CD4-positive, alpha-beta T cell treated with Interleukin-17A for 1 hour (primary cell): ENCODE measurements at places on chromosomes 2 and 18.

DNA sequence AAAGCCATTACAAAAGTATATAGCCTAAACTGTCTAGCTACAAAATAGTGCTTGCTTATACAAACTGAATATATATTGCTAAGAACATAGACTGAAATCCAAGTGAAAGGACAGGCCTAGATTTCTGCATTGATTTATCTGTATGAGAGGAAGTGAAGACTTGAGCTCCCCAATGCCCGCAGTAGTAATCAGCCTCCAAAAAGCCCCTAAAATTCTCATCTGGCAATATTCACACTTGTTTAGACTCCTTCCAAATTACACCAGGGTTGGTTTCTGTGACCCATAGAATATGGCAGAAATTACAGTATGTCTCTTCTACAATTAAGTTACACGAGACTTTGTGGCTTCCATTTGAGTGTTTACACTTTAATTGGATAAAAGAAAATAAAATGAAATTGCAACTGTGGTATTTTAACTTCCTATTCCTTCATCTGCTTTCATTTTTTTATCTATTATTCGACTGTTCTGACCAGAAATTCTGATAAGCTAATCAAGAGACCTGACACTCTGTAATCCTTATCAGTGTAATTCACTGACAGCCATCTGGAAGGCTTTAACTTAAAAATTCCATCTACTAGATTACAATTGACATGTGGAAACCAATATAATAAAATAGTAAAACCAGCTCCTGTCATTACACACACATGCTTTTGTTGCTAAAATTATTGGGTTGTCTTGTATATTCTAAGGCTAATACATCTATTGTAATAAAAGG is 21.1 kb downstream of the ABCB11 start:
- DNase-seq: no peak

DNA sequence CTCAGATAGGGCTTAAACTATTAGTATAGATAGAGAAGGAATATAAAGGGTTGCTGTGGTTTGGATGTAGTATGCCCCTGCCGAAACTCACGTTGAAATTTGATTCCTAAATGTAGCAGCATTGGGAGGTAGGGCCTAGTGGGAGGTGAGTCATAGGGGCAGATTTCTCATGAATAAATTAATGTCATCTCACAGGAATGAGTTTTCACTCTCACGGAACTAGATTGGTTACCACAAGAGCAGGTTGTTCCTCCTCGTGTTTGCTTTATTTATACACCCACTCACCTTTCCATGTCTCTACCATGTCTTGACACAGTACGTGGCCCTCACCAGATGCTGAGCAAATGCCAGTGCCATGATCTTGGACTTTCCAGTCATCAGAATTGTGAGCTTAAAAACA is 218.2 kb downstream of the RBM43 start:
- DNase-seq: no peak

- no peak for DNase-seq
These were observed 12.5 kb upstream of the MBOAT2 start for GRCh38 chr2:9015998-9016397.

DNA sequence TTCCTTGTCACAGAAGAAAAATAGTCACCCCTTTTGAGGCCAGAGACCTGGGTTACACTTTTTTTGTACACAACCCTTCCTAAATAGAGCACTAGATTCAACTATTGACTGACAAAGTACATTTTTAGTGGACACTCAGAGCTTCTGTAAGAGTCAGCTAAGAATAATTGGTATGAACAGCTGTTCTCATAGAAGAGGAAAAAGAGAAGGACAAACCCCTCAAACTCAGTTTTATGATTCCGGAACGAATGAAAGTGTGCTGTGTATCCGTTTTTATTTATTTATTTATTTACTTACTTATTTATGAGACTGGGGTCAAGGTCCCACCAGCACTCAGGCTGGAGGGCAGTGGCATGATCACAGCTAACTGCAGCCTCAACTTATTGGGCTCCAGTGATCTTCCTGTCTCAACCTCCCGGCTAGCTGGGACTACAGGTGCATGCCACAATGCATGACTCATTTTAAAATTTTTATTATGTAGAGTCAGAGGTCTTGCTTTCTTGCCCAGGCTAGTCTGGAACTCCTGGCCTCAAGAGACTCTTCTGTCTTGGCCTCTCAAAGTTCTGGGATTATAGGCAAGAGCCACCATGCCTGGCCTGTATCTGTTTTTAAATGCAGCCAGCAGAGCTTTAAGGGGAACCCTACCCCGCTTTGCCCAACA is 36.0 kb upstream of the FZD5 start:
- DNase-seq: no peak

- no peak for DNase-seq
These were observed 555.2 kb downstream of the DCDC2C start for GRCh38 chr2:4258563-4258962.

DNA sequence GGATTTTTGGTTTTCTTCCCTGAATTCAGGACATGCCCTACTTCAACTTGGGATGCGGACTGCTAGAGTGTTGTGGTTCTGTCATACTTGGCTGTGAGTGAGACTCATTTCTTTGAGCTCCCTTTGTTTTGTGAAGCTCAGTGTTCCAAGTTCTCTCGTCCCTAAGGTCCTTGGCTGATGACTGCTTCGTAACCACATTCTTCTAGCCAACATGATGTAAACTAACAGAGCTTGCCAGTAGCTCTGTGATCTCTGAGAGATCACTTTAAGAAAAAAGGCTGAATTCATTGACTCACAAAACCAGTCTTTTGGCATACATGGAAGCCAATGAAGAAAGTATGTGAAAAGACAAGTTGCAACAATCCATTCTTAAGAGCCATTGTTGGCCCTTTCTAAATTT is 96.9 kb upstream of the MSTN start:
- no peak for DNase-seq

DNA sequence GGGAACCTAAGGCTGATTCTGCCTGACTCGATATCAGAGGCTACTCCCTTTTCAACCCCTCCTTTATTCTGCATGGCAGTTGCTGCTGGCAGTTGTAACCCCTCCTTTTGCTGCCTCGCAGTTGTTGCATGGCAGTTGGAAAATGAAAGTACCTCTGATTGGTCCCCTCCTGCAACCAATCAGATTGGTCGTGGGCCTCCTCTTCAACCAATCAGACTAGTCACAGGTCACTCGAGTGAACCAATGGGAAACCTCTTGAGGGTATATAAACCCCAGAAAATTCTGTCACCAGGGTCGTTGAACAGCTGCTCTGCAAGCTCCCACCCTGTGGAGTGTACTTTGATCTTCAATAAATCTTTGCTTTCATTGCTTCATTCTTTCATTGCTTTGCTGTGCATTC is 294.3 kb upstream of the SLC8A1 start:
- DNase-seq: no peak
